ENCODE measurements at places on chromosomes 5 and 9.

DNA sequence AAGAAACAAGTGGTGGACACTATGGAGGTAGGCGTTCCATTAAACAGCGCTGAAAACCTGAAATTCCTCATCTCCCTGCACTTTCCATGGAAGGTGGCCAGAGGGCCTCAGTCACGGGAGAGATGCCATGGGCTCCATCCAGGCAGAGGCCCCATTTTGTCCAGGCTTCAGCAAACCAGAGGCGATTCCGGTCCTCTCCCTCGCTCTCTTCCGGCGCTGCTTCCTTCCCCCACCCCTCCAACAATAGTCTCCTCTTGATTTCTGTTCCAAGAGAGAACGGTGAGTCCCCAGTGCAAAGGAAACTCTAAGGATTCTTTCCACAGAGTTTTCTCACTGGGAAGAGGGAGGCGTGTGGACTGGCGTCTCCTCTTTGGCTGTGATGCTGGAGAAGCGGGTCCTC is 7.5 kb downstream of the ZNF366 start:
- DNase-seq: no peak

DNA sequence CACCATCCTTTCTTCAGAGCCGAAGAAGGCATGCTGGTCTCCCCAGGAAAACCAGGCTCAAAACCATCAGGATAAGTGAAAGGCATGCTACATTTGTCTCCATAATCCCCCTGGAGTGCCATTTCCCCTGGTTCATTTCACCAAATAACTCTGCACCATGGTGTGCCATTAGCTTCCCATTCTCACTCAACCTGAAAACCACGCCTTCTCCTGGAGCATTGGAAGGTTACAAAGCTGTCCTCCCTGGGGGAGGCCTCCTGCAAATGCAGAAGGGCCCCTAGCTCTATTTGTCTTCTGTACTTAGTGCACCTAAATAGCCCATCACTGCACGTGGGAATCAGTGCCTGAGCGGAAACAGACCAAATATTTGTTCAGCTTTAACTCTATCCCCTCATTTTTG is 90.2 kb upstream of the ICE1 start:
- DNase-seq: no peak

GRCh38 chr5:180235077-180235476 is 26.1 kb upstream of the RASGEF1C start:
- DNase-seq: no peak

GRCh38 chr5:168939156-168939800 is 360.1 kb upstream of the PANK3 start:
- no peak for DNase-seq

- DNase-seq: peak; percentile 44
These were observed 21.8 kb upstream of the SARDH start for GRCh38 chr9:133759946-133760345.

- DNase-seq: no peak
These were observed 66.0 kb downstream of the TBCA start for GRCh38 chr5:77709993-77710685.

GRCh38 chr5:63011158-63011557 is 432.5 kb downstream of the LRRC70 start:
- DNase-seq: no peak

- DNase-seq: no peak
These were observed 151.3 kb upstream of the TLX3 start for GRCh38 chr5:171157775-171158174.

- peak; percentile 61 for DNase-seq
These were observed 177.6 kb upstream of the SMARCA2 start for GRCh38 chr9:1837453-1838084.

DNA sequence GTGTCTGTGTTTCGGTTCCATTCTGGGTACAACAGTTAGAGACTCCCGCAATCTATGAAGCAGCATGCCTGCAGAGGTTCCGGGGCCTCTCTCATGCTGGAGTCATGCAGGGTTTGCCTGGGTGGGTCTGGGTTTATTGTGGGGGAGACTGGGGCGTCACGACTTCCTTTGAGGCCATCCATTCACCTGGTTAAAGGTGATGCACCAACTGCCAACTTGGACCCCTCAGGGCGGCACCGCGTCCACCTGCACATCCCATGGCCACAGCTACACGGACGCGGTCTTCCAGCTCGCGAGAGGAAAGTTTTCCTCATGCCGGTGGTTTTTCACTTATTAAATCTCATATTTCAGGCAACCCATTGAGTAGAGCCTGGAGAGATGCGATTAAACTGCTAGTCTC is 30.9 kb upstream of the IRX4 start:
- DNase-seq: no peak

- DNase-seq: no peak
These were observed 4.7 kb downstream of the BTNL9 start for GRCh38 chr5:181044662-181045305.

- DNase-seq: peak; percentile 93
These were observed 5.4 kb upstream of the FOXI1 start for GRCh38 chr5:170100066-170100943.

- DNase-seq: peak; percentile 48
These were observed 6.0 kb downstream of the OLFML2A start for GRCh38 chr9:124782661-124783574.

GRCh38 chr5:82817897-82818676 is 259.1 kb downstream of the TMEM167A start:
- no peak for DNase-seq

DNA sequence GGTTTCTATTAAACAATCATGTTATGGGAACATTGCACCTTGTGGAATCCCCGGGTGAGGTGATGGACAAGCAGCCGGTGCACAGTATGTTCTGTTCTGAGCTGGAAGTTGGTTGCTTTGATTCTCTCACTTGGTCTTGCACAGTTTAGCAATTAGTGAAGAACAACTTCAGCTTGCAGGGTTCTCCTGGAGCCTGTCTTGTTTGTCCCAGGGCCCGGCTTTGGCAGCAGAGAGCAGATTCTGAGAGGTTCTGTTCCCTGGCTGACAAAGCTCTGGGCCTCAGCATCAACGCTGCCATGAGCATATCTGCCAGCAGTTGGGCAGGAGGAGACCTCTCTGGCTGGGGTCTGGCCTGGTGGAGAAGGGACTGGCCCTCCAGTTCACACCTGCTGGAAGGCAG is 16.9 kb downstream of the GADD45G start:
- DNase-seq: no peak

Data from H1 (cell line).